ENCODE measurements at places on chromosomes 2 and 18. TPM values are rescaled to one million over a fixed set of nuclear protein-coding genes. Genes with fewer than 3 reads are reported as not detected.

DNA sequence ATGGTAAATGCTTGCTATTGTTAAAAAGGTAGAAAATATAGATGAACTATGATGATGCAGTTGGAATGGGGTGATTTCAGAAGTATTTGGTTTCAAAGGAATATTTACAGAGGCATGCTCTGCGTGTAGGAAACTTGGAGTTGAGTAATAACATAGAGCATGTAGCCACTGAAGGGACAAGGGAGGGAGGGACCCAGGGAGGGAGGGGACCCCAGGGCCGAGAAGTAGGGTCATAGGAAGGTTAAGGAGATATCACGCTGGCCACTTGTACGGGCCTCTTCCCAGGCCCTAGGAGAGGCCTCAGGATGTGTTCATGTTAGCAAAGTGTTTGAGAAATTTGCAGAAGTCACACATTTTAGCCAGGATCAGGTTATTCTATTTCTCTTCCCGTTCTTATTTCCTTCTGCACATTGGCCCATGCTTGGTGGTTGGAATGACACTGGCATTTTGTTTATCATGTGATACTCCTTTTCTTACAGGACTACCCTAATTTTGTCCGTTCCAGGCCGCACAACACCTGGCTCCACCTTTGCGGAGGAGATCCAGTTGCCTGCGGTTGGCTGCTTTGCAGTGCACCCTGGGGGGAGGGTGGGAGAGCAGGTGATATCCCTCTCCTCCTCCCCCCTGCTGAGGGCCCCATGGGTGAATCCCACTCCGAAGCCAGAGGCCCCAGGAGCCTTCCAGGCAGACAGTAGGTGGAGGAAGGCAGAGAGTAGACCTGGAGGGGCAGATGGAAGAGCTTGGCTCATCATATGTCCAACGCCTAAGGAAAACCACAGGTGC lies 16.9 kb upstream of the ACKR3 start:
- no peak for DNase-seq
- H3K4me1 ChIP-seq, result no peaks in the 10 kb centered on the region

GRCh38 chr2:174833737-174834136 lies 69.5 kb upstream of the CHRNA1 start:
- no peaks in the 10 kb centered on the region for H3K36me3 ChIP-seq
- H3K27ac ChIP-seq, result no peak overlapping the region
- no peaks in the 10 kb centered on the region for H3K27me3 ChIP-seq
- H3K4me1 ChIP-seq, result no peaks in the 10 kb centered on the region
- DNase-seq, result no peak

DNA sequence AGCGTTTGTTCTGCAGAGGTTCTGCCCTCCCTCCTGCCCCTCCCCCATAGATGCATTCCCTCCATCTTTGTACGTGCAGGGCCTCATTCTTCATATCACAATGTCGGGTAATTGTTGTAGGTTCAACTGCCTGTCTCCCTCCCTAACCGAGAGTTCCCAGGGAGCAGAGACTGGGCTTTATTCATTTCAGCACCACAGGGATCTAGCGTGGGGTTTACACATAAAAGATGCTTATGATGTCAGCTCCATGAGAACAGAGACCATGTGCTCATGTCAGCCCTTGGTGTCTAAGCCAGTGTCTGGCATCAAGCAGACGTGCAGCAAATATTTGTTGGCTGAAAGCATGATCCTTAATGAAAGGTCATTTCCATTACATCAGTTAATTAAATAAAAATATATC lies 298.9 kb upstream of the TRIB2 start:
- no peak overlapping the region for H3K27ac ChIP-seq
- H3K36me3 ChIP-seq, result no peaks in the 10 kb centered on the region

DNA sequence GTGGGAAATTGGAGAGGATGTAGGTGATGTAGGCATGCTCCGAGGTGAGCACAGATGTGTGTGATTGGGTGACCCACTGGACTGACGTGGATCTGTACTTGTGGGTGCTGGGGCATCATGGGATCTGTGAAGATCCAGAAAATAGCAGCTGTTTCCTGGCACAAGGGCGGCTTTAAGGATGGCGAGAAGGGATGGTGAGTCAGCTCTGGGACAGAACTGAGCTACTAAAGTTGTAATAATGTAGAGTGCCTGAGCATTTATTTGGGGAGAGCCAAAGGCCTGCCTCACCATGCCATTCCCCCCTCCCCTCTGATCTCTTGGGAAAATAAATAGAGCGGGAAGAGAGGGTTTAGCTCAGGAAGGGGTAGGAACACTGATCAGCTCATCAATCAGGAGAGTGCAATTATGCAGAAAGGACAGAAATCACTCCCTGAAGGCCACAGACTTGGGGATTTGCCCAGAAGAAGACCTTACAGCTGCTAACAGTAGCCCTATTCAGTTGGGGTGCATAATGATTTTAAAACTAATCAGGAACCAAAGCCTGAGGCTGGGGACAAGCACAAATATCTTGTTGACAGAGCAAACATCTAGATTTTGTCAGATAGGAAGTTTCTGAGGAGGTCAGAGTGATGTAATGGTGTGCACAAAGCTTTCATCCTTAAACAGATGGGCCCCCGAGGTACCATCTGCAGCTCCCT lies 30.3 kb downstream of the TANC1 start:
- DNase-seq, result no peak
- H3K36me3 ChIP-seq, result no peaks in the 10 kb centered on the region
- H3K27me3 ChIP-seq, result no peaks in the 10 kb centered on the region
- H3K27ac ChIP-seq, result peak overlapping the region; percentile 3
- H3K4me3 ChIP-seq, result no peak overlapping the region

DNA sequence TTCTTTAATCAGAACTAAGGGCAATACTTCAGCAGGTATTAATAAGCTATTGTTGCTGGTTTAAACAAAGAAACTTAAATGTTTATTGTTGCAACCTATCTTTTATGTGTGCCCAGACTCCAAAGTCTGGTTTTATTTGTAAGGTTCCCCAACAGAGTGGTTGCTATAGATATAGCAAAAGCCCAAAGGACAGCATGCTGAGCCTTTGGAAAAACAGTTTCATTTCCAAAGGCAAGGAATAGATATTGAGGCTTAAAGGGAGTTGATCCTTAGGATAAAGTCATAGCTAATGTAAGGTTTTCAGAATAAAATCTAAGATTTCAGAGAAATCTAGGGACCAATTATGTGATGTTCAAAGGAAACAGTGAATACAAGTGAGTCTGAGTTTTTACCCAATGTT lies 413.2 kb upstream of the SLC14A2 start:
- no peaks in the 10 kb centered on the region for H3K27me3 ChIP-seq
- H3K4me1 ChIP-seq, result no peaks in the 10 kb centered on the region
- no peak overlapping the region for H3K4me3 ChIP-seq
- no peak overlapping the region for H3K27ac ChIP-seq

The NCOA1 gene
- 55.3 TPM for total RNA-seq

The SCYGR7 gene
- total RNA-seq, result not detected

The CYTIP gene
- 25.1 TPM for total RNA-seq

The LINC00305 gene
- total RNA-seq, result not detected

The NT5C1B gene
- total RNA-seq, result not detected
